ENCODE measurements at places on chromosomes 16 and 17.

DNA sequence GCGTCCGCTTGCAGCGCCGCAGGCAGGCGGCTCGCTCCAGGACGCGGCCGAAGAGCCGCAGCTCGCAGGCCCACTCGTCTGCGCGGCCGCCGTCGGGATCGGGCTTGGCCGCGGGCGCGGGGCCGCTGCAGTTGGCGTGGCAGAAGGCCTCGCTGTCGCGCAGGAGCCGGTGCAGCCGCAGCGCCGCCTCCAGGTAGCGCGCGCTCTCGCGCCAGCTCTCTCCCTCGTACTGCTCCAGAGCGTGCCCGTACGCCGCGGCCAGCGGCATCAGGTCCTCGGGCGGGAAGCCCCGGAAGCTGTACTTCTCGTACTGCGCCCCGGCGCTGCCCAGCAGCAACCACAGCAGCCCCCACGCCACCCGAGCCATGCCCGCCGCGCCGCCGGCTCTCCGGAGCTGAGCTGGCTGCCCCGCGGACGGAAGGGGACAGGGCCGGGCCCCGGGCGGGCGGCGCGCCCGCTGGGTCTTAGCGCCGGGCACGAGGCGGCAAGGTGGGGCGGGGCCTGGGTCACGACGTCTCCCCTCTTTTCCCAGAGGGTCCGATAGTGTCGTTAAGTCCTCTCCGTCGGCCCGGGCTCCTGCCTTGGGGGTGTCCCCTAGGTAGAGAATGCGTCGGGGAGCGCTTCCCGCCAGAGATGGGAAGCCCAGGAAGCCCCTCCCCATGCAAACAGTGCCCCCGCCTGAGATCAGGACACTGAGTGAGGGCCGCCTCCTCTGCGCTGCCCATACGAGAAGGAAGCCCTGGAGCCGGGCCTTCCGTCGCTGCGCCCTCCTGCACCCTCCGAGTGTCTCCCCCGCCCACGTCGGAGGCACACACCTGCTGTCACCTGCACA lies at the start of gene P3H4:
Gene P3H4 (minus strand): TSS at position 401 of the 832 bp plus-strand sequence. CDS start 34 bp downstream, at position 367.
- peak; percentile 80 for DNase-seq

GRCh38 chr16:24440306-24440705 lies 99.1 kb upstream of the RBBP6 start:
- DNase-seq, result no peak

DNA sequence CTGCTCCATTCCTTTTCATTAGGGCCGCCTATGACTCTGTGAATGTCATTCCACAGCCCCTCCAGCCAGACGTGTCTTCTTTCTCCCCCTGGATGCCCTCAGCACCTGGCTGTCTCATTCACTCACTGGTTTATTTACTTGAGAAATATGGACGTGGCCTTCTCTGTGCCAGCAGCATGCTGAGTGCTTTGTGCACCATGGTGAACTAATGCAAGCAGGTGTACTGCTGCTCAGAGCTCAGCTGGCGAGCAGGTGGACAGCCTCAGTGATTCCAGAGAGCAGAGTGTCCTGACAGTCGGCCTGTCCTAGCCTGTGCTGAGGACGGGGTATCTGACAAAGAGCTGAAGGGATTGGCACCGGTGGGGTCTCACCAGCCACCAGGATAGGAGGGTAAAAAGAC lies 96.7 kb downstream of the GNAO1 start:
- no peak for DNase-seq

DNA sequence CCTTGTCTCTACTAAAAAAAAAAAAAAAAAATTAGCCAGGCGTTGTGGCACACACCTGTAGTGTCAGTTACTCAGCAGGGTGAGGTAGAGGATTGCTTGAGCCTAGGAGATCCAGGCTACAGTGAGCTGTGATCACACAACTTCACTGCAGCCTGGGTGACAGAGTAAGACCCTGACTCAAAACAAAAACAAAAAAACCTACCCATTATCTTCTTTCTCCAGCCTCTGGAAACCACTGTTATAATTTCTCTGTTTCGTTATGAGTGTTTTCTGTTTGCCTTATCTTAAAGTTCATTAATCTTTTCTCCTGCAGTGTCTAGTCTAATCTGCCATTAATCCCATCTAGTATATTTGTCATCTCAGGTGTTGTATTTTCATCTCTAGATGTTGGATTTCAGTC lies 18.6 kb upstream of the CLTC start:
- DNase-seq, result no peak

DNA sequence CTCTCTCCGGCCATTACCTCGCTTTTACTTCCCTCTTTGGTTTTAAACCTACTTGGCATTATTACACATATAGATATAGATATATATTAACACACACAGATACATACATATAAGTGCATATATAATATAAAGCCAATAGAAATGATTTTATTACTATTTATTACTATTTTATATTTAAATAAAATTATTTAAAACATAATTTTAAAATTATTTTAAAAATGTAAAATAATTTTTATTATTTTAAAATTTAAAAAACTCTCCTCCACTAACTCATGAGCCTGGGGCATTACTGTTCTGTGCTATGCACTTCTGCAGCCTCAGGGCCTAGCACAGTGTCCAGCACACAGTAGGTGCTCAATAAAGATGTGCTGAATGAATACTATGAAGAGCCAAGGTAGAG lies 200.9 kb downstream of the SLC39A11 start:
- DNase-seq, result no peak

GRCh38 chr16:82452004-82452756 lies 174.6 kb upstream of the CDH13 start:
- no peak for DNase-seq

DNA sequence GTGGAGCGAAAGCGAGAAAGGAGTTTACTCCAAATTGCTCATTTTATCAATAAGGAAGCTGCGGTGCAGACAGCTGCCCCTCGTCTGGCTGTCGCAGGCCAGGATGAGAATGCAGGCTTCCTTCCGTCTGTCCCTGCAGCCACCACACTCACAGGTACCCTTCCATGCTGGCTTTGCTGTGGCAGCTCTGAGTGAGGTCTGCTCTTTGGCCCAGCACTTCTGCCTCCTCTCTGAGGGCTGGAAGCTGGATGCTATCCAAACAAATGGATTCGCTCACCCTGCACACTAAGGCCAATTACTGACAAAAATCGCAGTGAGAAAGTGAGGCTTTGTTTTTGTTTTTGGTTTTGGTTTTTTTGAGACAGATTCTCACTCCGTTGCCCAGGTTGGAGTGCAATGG lies 7.0 kb downstream of the ARMC7 start:
- no peak for DNase-seq

DNA sequence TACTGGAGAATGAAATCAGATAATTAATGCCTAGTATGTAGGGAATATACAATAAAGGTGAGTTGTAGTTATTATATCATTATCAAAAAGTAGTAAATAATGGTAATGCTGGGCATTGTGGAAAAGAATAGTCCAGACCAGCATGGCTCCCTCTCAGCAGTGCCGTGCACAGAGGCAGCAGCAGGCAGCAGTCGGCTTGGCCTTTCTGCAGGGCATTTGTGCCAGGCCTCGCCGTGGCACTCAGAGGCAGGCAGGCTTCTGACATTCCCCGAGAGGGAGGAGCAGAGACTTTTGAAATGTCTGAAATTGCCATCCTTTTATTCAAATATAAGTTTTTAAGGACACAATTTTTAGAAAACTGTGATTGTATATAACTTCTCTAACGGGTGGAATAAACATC lies 15.0 kb downstream of the KIAA0513 start:
- no peak for DNase-seq

GRCh38 chr16:50559804-50560514 lies 11.8 kb downstream of the NKD1 start:
- DNase-seq, result no peak

- DNase-seq, result no peak
Observed at GRCh38 chr17:21525464-21526130, 149.4 kb downstream of the KCNJ12 start.

- DNase-seq, result no peak
Observed at GRCh38 chr16:2795395-2796143, 2.7 kb upstream of the PRSS41 start.

DNA sequence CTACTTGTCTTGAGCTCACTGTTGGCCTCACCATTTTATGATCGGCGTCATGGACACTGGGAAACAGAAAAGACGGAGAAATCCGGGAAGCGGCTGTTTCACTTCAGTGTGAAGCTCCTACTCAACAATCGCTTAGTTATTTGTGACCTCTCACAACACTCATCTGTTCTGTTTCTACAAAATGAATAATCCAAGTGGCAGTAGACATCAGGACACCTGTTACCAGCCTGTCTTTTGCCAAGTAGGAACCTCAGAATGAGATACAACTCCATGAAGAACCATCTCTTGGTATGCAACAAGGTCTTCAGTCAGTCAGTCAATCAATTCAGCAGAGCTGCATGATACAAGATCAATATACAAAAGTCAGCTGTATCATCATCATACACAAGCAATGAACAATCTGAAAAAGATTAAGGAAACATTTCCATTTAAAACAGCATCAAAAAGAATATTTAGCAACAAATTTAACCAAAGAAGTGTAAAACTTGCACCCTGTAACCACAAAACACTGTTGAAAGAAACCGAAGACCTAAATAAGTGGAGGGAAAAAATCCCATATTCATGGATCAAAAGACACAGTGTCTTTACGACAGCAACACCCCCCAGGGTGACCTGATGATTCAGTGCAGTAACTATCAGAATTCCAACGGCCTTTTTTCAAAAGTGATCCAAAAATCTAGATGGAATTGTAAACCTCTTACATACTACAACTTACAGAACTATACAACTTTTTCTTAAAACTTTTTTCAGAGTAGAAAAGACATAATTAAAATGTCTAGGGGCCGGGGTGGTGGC lies 63.4 kb downstream of the ANKRD11 start:
- DNase-seq, result no peak

DNA sequence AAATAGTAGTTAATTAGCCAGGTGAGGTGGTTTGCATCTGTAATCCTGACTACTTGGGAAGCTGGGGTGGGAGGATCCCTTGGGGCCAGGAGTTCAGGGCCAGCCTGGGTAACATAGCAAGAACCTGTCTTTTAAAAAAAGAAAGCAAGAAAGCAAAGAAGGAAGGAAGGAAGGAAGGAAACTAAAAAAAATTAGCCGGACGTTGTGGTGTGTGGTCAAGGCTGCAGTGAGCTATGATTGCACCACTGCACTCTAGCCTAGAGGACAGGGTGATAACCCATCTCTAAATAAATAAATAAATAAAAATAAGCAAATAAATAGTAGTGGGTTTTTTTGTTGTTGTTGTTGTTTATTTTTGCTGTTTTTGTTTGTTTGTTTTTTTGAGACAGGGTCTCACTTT lies 39.3 kb upstream of the MAP2K6 start:
- DNase-seq, result no peak

- no peak for DNase-seq
Observed at GRCh38 chr17:31550389-31551056, 159.0 kb downstream of the RAB11FIP4 start.

- no peak for DNase-seq
Observed at GRCh38 chr17:56823848-56824247, 9.9 kb downstream of the C17orf67 start.

GRCh38 chr16:88633684-88634140 lies 4.7 kb upstream of the IL17C start:
- peak; percentile 53 for DNase-seq

- DNase-seq, result no peak
Observed at GRCh38 chr16:49886554-49887094, 30.7 kb upstream of the ZNF423 start.

GRCh38 chr17:48283411-48283810 lies 146.6 kb downstream of the SKAP1 start:
- DNase-seq, result no peak

GRCh38 chr17:58331815-58332777 lies 3.5 kb upstream of the TSPOAP1 start:
- DNase-seq, result peak; percentile 97

- DNase-seq, result no peak
Observed at GRCh38 chr16:67016143-67016542, 12.8 kb upstream of the CBFB start.

DNA sequence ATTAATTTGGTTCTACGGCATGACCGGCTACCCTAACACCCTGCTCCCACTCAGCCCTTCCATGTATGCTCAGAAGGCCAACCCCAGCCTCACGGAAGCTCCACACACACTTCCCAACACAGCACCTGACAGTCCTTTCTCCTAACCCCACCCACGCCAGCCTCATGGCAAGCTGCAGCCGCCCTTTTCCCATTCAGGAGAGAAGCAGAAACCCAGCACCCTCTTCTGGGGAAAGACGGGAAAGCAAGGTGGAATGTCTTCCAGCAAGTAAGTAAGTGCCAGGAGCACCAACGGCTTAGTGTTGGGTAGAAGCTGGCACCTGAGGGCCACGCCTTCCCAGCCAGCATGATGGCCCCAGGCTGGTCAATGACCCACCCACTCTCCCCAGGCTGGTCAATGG lies 32.1 kb downstream of the ABR start:
- DNase-seq, result no peak

DNA sequence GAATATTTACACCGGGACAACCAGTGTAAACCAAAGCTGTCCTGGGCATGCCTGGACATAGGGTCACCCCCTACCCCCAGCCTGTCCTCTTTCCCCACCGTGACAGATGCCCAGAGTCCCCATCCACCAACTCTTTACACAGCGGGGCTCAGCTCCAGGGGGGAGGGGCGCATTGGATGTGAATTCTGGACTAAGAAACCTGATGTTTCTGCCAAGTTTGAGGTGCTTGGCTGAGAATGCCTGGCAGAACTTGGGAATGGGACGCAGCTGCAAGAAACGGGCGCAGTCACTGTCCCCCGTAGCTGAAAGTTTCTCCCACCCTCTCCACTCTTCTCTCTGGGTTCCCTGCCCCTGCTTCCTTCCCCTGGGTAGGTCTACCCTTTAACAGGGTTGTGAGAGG lies 68.0 kb upstream of the CDC42EP4 start:
- no peak for DNase-seq

- peak; percentile 86 for DNase-seq
Observed at GRCh38 chr17:20226814-20227482, 217.8 kb downstream of the SPECC1 start.

GRCh38 chr17:15944759-15945526 lies at the start of gene ADORA2B:
Gene ADORA2B, plus strand, starts transcription at chr17:15945130. Its CDS starts 119 bp downstream, at chr17:15945249.
- DNase-seq, result peak; percentile 59

GRCh38 chr17:48144231-48144630 lies 36.7 kb downstream of the SNX11 start:
- no peak for DNase-seq

- no peak for DNase-seq
Observed at GRCh38 chr17:2926019-2926650, 129.9 kb downstream of the RAP1GAP2 start.

DNA sequence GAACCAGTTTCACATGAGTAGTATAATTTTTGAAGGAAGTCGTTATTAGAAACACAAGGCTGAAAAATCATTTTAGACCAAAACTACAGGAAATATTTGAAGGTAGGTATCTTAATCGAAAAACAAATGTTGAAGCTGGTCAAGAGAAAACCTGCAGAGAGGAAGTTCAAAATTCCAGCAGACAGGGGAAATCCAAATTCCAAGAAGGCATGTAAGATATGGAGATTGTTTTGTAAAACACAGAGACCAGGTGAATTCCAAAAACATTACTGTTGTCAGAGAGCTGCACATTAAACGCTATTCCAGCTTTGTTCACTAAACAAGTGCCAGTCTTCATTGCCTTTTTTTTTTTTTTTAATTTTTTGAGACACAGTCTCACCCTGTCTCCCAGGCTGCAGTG lies 38.4 kb downstream of the ADAMTS18 start:
- DNase-seq, result no peak

- DNase-seq, result no peak
Observed at GRCh38 chr17:82525712-82526111, 6.2 kb downstream of the FOXK2 start.
